Chondrocyte (in vitro differentiated cells): ENCODE measurements at places on chromosomes 1 and 21. TPM values are rescaled to one million over a fixed set of nuclear protein-coding genes. Genes with fewer than 3 reads are reported as not detected.

DNA sequence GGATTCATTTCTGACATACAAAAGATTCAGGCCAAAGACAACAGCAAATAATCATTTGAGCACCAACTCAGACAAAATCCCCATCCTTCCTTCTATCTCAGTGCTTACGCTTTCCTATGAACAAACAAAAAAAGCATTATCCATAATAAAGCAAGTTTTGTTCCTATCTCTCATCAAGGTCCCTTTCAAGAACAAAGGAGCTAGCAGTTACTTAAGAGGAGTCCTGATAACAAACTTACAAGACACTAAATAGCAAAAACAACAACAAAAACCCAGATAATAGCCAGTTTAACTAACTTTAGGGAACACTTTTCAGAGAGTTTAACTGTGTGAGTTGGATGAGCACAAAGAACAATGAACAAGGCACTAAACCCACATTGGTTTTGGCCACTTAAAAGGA lies 10.5 kb downstream of the EVI5 start:
- DNase-seq, result no peak

DNA sequence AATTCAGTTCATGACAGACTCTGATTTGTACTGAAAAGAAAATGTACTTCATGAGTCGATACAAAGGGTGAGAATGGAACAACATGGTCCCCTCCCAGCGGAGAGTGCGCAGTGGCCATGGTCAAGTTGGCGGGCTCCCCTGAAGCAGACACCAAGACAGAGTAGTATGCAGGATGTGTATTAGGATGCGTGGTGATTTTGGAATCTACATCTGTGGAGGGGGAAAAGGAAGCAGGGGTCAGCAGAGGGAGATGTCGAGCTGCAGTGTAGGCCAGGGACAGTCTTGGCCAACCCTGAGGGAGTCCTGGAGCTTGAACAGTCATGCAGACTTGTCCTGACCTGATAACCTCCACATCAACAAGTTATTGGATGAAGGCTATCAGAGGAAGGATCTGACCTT lies 481.0 kb downstream of the OMA1 start:
- no peak for DNase-seq

DNA sequence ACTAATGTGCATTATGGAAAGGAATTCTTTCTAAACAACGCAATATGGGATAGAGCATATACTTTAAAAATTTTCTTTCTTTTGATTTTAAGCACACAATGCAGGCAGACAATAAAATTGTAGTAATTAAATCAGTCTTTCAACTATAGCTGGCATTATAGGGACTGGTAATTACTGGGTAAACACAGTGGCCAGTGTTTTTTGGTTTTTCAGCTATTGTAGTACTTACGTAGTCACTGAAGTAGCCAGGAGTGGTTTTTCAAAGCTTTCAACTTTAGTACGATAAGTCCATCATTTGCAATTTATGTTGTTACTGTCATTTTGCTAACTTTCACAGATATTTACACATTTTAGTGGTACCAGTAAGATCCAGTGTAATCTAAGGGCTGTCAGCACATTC lies 50.6 kb downstream of the RAB3GAP2 start:
- DNase-seq, result no peak

GRCh38 chr1:4830707-4831106 lies 176.3 kb downstream of the AJAP1 start:
- no peak for DNase-seq

DNA sequence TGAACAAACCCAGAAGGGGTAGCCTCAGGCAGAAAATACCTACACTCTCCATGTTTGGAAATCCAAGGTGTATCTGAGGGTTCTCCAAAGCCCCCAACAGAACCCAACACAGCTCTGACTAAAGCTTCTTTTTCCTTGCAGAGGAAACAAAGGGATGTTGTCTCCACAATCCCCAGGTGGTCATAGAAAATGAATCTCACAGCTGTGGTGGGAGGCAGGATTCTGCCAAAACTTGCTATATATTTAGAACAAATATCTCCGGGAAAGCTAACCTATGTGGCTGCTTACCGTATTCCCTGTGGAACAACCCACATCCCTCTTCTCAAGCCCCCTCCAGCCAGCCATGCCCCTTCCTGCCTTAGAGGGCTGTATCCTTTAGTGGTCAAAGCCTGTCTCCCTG lies 406.1 kb downstream of the PRDM2 start:
- DNase-seq, result no peak

GRCh38 chr21:38924954-38925353 lies 119.2 kb downstream of the ETS2 start:
- no peak for DNase-seq

GRCh38 chr1:117636637-117637425 lies 31.0 kb downstream of the TENT5C start:
- DNase-seq, result no peak

GRCh38 chr21:38476385-38476784 lies 21.9 kb downstream of the ERG start:
- no peak for DNase-seq

GRCh38 chr1:43620956-43621355 lies 29.0 kb upstream of the KDM4A start:
- DNase-seq, result no peak

DNA sequence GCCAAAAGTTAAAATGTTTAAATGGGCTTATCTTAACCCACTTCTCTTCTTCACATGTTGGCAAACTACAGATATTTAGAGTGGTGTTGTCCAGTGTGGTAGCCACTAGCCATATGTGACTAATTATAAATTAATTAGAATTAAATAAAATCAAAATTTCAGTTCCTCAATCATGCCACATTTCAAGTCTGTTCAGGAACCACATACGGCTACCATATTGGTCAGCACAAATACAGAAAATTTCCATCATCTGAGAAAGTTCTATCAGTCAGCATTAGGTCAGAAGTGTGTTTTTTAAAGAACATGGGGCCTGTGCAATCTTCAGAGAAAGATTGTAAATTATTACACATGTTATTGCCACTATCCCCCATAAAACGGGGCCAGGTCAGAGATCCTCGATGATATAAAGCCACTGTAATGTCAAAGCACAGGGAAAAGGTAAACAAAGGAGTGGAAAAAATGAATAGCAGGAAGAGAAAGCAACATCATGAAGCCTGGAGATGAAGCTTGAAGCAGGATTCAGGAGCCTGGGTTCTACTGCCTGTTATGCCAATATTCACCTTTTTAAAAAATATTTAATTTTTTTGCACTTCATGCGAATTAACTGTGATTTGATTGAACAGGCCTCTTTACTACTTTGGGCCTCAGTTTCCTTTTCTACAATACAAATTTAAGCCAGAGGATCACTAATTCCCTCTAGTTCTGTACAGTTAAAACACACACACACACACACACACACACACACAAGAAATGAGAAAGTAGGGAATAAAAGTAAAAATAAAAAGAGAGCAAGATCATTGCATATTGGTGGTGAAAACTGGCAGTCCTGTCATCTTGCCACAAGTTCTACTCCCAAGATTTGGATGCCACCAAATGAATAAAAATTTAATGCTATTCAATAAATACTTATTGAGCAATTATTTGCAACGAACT lies 2.3 kb downstream of the RSBN1 start:
- DNase-seq, result no peak

DNA sequence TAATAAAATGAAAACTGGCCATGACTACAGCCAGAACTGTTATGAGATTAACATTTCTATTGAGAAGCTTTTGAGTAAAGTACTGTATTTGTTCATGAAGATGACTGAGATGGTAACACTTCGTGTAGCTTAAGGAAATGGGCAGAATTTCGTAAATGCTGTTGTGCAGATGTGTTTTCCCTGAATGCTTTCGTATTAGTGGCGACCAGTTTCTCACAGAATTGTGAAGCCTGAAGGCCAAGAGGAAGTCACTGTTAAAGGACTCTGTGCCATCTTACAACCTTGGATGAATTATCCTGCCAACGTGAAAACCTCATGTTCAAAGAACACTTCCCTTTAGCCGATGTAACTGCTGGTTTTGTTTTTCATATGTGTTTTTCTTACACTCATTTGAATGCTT lies 164.0 kb downstream of the NEK7 start:
- DNase-seq, result no peak

- no peak for DNase-seq
Observed at GRCh38 chr1:84823511-84823910, 69.5 kb downstream of the LPAR3 start.

- DNase-seq, result no peak
Observed at GRCh38 chr1:240500647-240501046, 111.3 kb downstream of the GREM2 start.

The AADACL4 gene
- total RNA-seq, result not detected in 3 replicates

The LCE1E gene
- total RNA-seq, result not detected in 3 replicates

The CR1L gene
- total RNA-seq, result not detected in 3 replicates

The KRTAP19-1 gene
- not detected in 3 replicates for total RNA-seq

The RFX5 gene
- total RNA-seq, result 30.0 to 64.7 TPM (median 31.8 TPM) in 3 replicates
